ENCODE measurements at places on chromosomes 12 and 14.

- no peak for DNase-seq
Measured at GRCh38 chr14:102027951-102028350, 58.9 kb downstream of the HSP90AA1 start.

GRCh38 chr12:21169878-21170472 is 39.0 kb downstream of the SLCO1B1 start:
- DNase-seq: no peak

DNA sequence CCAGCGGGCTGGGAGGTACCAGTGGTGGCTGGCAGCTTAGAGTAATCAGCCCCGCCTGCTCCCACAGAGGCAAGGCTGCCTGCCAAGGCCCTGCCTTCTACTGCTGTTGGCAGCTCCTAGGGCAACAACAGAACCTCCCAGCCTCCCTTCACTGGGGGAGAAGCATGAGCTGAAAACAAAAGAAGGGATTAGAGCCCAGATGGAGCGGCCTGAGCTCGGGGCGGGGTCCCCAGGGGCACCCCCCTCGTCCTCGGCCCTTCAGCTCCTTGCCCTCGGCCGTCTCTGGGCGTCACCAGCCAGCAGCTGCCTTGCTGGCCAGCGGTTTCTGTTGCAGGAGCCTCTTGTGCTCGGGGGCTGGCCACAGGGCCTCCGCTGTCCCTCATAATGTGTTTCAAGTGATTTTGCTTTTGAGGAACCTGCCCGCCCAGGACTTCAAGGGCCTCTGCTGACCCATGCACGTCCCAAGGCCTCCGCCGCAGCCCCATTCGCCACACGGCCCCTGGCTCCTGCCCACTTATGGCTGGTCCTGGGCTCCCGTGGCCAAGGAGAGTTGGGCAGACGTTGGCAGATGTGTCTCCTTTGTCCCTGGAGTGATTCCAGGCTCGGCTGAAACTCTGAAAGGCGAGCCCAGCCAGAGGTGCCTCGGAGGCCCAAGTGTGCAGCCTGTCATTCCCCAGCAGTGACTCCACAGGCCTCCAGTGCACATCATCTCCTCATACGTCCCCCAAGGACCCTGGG is 49.7 kb downstream of the PSMA6 start:
- DNase-seq: peak; percentile 96

DNA sequence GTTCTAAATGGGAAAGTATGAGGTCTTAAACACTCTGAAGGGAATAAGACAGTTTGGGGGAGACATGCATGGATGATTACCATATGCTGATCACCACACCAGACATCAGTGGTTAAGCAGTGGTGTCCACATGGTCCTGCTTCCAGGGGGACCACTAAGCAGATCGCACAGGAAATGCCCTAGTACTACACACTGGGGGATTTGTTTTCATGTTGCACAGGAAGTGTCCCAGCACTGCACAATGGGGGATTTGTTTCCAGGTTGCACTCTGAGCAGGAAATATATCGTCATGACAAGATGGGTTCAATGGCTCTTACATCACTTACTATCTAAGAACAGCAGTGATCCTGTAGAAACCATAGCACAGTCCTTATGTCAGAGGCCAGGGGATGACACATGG is 245.5 kb downstream of the BCL11B start:
- DNase-seq: no peak

DNA sequence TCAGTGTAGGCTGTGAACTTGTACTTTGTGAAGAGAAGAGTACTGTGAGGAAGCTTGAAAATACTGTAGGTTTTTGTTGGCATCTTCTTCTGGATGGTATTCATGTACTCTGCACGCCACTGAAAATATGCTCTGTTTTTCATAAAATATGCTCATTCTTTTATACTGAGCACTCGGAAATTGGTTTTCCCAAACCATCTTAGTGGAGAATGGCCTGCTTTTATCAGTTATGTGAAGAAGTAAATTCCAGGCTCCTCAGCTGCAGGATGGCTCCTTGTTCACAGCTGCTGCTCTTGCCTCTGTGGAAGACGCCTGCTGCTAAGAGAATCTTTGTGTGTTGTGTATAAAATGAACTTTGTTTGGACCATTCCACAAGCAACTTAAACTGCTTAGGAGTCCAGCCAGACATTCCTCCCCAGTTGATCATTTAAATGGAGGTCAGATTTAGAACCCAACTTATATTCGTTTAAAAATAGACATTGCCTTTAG is 443.5 kb upstream of the RGS6 start:
- DNase-seq: no peak

DNA sequence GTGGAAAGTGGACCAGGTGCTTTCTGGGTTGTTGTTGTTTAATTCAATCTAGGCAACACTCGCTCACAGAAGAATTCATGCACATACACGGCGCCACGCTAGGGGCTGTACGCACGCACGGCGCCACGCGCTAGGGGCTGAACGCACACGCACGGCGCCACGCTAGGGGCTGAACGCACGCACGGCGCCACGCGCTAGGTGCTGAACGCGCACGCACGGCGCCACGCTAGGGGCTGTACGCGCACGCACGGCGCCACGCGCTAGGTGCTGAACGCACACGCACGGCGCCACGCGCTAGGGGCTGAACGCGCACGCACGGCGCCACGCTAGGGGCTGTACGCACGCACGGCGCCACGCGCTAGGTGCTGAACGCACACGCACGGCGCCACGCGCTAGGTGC is 54.3 kb downstream of the NINJ2 start:
- DNase-seq: no peak

GRCh38 chr14:68011406-68012028 is 191.9 kb downstream of the RAD51B start:
- DNase-seq: no peak

DNA sequence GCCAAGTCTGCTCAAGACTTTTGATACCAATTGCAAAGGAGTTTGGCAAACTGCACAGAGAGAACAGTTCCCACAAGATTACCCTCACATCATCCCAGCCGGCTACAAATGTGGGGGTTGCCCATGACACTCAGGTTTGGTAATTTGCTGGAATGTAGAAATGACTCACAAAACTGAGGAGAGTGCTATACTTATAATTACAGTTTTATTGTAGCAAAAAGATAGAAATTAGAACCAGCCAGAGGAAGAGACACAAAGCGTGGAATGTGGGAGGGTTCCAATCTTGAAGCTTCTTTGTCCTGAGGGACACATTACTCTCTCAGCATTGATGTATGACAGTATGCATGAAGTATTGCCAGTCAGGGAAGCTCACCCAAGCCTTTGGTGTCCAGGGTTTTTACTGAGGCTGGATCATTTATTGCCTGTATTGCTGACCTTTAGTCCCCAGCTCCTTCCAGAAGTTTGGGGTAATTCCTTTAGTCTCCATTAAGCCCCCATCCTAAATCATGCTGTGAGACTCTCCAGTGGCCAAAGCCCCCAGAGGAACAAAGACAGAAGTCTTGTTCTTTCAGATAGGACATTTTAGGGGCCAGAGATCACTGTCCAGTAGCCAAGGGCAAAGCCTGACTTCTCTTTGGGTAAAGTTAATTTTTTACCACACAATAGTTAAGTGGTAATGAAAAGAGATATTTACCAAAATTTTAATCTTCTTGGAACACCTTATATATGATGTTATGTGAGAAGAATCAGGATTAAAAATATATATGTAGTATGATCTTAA is 9.9 kb downstream of the TBK1 start:
- no peak for DNase-seq

DNA sequence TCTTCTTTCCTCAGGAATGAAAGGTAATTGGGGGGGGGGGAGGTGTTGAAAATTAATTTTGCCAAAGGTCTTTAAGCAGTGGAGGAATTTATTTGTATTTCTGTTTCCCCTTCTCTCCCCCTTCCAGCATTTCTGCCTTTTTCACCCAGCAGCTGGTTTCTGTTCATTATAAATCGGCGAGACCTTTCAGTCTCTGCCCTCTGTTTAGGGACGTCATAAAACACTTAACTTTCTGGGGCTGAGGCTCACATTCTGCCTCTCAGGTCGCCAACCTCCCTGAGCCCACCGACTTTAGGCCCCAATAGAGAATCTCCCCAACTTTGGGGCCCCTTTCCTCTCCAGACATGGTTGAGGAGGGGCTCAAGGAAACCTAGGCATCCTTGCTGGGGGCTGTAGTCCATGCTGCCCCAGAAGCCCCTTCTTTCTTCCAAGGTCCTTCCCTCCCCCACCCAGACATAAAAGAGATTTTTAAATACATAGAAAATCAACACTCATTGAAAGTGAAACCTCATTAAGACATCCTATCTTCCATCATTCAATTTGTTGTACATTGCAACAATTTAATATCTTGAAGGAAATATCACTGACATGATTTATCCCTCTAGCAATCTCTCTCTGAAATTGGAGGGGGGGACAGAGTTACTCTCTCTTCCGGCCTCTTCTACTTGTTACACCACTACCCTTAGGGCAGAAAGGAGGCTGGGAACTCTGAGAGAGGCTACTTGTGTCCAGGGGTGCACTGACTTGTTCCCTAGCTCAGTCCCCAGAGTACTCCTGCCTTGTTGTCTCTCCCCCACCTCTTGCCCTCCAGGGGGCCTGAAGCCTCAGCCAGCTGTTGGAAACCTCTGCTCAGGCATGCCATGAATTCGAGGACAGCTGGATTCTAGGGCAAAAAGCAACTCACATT is 2.5 kb upstream of the HOXC6 start:
- no peak for DNase-seq

GRCh38 chr12:1518591-1519516 is 75.5 kb downstream of the FBXL14 start:
- no peak for DNase-seq

DNA sequence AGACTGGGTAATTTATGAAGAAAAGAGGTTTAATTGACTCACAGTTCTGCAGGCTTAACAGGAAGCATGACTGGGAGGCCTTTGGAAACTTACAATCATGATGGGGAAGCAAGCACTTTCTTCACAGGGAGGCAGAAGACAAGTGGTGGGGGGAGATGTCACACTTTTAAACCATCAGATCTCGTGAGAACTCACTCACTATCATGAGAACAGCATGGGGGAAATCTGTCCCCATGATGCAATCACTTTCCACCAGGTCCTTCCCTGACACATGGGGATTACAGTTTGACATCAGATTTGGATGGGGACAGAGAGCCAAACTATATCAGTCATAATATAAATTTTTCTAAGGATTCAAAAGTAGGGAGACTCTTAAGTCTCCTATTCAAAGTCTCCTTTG is 46.0 kb downstream of the SPIC start:
- DNase-seq: no peak

GRCh38 chr12:18165422-18165871 is 75.5 kb upstream of the RERGL start:
- no peak for DNase-seq

Measured in nucleus accumbens (tissue), 56 donors.